Kidney (tissue), 22 donors: ENCODE measurements at places on chromosomes 2 and 18. TPM values are rescaled to one million over a fixed set of nuclear protein-coding genes. Genes with fewer than 3 reads are reported as not detected.

- no peak for DNase-seq
- no peaks in the 10 kb centered on the region for H3K27me3 ChIP-seq
- H3K36me3 ChIP-seq = no peaks in the 10 kb centered on the region
- H3K27ac ChIP-seq = no peak overlapping the region
- no peaks in the 10 kb centered on the region for H3K4me1 ChIP-seq
- no peak overlapping the region for H3K4me3 ChIP-seq
Observed at GRCh38 chr18:51053814-51054213, 23.8 kb downstream of the SMAD4 start.

DNA sequence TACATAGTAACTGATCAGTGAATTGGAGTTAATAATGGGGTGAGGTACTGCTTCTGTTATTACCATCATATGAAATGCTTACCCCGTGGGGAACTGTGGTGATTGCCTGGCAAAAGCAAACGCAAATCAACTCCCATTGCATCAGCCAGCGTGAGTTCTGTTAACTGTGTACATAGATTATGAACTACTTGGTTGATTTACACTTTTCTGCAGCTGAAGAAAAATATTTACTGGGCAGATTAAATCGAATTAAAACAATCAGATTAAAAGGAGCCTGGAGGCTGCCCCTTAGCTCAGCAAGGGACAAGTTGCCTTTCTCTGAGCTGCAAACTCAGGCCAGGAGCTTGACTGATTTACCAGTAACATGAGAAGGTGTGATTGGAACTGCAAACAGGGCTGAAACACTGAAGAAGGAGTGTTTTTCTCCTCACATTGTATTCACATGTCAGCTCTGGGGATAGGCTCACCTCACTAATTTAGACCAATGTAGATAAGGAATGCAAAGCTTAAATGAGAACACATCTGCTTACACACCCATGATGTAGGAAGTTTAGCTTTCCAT lies 220.1 kb downstream of the OSR1 start:
- no peak for DNase-seq
- no peaks in the 10 kb centered on the region for H3K4me1 ChIP-seq
- no peaks in the 10 kb centered on the region for H3K36me3 ChIP-seq
- H3K4me3 ChIP-seq = no peak overlapping the region
- no peak overlapping the region for H3K27ac ChIP-seq

DNA sequence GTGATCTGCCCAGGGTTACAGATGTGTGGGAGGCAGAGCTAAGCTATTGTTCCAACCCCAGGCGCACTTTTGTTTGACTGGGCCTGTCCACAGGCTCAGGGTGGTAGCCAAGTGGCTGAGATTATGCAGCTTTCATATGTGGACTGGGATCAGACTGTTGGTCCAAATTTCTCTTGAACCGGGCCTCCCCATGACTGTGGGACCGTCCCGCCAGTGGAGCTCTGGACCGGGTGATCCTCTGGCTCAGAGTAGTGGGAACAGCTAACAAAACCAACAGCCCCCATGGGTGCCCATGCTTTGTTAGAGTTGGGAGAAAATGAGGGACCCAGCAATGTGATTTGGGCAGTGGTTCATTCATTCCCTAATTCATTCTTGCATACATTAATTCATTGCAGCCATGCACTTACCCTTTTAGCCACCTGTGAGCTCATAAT lies 86.8 kb upstream of the HS6ST1 start:
- no peak for DNase-seq
- no peaks in the 10 kb centered on the region for H3K36me3 ChIP-seq
- peaks cover 6% of the 10 kb centered on the region for H3K4me1 ChIP-seq
- H3K4me3 ChIP-seq = no peak overlapping the region
- no peak overlapping the region for H3K27ac ChIP-seq

DNA sequence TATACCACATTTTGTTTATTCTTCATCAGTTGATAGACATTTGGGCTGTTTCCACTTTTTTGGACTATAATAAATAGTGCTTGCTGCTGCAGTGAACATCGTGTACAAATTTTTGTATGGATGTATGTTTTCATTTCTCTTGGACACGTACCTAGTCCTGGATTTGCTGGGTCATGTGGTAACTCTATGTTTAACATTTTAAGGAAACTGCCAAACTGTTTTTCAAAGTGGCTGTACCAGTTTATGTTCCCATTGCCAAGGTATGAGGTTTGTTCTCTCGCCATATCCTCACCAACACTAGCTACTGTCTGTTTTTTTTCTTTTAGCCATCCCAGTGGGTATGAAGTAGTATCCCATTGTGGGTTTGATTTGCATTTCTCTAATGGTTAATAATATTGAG lies 42.5 kb downstream of the GREB1L start:
- H3K27ac ChIP-seq = no peak overlapping the region
- H3K4me1 ChIP-seq = no peaks in the 10 kb centered on the region
- no peaks in the 10 kb centered on the region for H3K36me3 ChIP-seq
- no peaks in the 10 kb centered on the region for H3K27me3 ChIP-seq

- DNase-seq = no peak
Observed at GRCh38 chr18:78686976-78687685, 292.5 kb upstream of the SALL3 start.

DNA sequence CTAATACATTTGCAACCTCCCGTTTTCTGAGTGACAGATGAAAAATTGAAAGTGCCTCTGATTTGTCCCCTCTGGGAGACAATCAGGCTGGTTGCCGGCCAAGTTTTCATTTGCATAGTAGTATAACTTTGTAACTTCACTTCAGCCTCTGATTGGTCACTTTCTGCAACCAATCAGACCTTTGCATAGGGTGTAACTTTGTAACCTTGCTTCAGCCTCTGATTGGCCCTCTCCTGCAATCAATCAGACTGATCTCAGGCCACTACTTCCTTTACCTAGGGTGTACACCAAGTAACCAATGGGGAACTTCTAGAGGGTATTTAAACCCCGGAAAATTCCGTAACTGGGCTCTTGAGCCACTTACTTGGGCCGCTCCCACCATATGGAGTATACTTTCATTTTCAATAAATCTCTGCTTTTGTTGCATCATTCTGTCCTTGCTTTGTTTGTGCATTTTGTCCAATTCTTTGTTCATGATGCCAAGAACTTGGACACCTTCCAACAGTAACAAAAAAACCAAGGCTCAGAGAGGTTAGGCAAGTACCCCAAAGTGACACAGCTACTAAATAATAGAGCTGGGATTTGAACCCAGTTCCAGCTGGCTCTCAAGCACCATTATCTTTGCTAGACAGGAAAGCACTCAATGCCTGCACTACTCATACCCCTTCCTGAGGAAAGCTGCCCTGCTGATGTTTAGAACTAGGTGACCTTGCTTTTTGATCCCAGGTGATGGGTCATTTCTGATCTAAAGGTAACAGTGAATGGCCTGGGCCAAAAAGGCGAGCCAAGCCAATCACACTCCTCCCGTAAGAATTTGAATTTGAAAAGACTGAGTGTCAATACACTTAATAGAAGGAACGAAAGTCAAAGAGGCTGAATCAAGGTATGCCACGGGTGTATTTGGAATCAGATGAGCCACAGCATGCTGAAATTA lies 10.9 kb upstream of the MYOM1 start:
- DNase-seq = no peak
- no peak overlapping the region for H3K27ac ChIP-seq
- H3K4me3 ChIP-seq = no peak overlapping the region
- no peaks in the 10 kb centered on the region for H3K4me1 ChIP-seq
- H3K27me3 ChIP-seq = no peaks in the 10 kb centered on the region
- H3K36me3 ChIP-seq = no peaks in the 10 kb centered on the region

GRCh38 chr2:73068147-73068546 lies 3.4 kb downstream of the SFXN5 start:
- no peaks in the 10 kb centered on the region for H3K27me3 ChIP-seq
- H3K36me3 ChIP-seq = no peaks in the 10 kb centered on the region
- no peak overlapping the region for H3K27ac ChIP-seq
- DNase-seq = no peak

GRCh38 chr18:12032786-12033642 lies 51.7 kb downstream of the IMPA2 start:
- no peaks in the 10 kb centered on the region for H3K4me1 ChIP-seq
- no peak for DNase-seq
- H3K27ac ChIP-seq = no peak overlapping the region

DNA sequence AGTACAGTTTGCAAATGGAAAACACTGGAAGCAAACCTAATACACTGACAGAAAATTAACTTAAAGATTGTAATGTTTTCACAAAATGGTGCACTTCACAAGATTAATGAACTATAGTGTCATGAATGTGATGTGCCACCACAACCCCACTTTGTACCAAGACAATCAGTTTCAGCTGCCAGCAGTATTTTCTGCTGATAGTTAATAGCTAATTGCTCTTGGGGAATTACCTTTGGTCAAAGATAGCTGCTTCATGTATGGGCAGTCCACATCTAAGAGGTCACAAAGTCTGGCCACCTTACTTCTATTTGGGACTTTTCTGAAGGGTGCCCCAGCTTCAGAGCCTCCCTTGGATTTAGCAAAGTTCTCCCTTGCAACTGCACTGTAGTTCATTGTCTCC lies 254.0 kb downstream of the CALCRL start:
- H3K4me1 ChIP-seq = no peaks in the 10 kb centered on the region
- no peak for DNase-seq
- no peaks in the 10 kb centered on the region for H3K27me3 ChIP-seq
- H3K27ac ChIP-seq = no peak overlapping the region

The SERPINB10 gene
- total RNA-seq = not detected

The GPR155 gene
- 7.6 TPM for total RNA-seq

The MC2R gene
- not detected for total RNA-seq
